Stimulated activated CD4-positive, alpha-beta T cell treated with anti-CD3 and anti-CD28 coated beads, Interleukin-15, amount 100 ng/mL, for 1 hour (primary cell): ENCODE measurements at places on chromosomes 7 and 10.
A peak's percentile ranks its signal among the peaks of the same experiment; 100 is the strongest.

GRCh38 chr7:2813350-2814185, 30.5 kb downstream of the GNA12 start:
- no peak for DNase-seq

GRCh38 chr10:73494877-73495225, 973 bp downstream of the PPP3CB start:
- no peak for DNase-seq

DNA sequence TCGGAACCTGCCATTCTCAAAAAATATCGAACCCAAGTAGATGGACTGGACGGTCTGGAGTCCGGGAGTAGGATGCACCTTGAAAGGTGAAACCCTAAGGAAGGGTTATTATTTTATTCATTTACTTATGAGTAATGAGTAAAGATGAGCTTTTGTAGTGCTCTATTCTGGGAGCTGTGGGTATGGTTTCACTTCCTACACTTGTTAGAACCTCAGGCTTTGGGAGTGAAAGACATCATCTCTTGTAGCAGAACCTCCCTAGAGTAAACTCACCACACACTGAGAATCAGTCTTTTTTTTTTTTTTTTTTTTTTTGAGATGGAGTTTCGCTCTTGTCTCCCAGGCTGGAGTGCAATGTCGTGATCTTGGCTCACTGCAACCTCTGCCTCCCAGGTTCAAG, 389.4 kb upstream of the AUTS2 start:
- no peak for DNase-seq

DNA sequence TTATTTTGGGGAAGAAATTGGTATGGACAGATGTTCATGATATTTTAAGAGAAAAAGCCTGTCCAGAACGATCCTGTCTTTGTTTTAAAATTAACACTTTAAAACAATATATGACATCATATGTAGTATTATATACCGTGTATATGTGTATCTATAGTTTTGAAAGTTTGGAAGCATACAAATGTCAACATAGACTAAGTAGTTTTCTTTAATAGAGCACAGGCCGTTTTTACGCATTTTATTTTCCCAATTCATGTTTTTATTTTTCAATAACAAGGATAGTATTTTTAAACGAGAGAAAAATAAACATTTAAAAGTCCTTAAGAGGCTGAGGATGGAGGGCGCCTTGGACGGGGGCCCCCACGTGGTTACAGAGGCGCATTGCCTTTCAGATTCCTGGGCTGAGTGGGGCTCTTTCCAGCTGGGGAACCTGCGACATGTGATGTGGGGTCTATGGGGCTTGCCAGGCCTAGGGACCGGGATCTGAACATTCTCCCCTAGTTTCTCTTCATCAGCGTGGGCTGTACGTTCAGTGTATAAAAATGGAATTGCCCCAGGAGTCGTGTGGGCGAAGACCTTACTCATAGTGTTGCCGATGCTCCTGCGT, 127.8 kb upstream of the ZNF746 start:
- peak; percentile 9 for DNase-seq

- no peak for DNase-seq
Measured at GRCh38 chr7:152956006-152956405, 196.5 kb downstream of the ACTR3B start.

DNA sequence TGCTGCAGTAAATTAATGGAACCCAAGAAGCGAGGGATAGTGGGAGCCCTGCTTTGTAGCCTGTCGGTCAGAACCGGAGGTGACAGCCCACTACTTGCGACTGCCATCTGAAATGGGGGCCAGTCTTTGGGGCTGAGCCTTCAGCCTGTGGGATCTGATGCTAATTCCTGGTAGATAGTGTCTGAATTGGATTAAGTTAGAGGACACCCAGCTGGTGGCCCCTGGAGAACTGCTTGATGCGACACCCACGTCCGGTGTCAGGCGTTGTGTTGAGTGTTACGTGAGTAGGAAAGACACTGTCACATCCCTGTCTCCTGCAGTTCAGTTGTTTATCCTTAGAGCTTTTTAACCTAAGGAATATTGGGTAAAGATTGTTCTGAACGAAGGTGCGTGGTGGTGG, 5.0 kb downstream of the EIF3B start:
- no peak for DNase-seq

- DNase-seq = no peak
Measured at GRCh38 chr10:36457751-36458150, 667.6 kb upstream of the ANKRD30A start.

- DNase-seq = no peak
Measured at GRCh38 chr7:28132959-28133870, 47.4 kb downstream of the JAZF1 start.

DNA sequence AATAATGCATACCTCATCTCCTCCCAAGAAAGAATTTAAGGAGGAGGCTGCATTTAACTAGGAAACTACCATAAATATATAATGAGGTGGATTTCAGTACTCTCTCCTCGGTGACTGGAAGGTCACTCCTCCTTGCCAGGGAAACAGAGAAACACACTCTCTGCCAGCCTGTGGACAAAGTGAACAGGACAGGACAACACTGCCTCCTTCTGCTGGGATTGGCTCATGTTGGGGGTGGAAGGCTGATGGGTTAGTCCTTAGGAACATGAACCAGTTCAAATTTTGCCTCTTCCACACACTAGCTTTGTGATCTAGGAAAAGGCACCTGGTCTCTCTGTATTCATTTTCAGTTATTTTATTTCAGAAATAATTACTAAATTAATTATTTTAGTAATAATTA, 50.6 kb upstream of the STEAP4 start:
- no peak for DNase-seq

- no peak for DNase-seq
Measured at GRCh38 chr7:13047061-13047460, 359.6 kb downstream of the ARL4A start.

DNA sequence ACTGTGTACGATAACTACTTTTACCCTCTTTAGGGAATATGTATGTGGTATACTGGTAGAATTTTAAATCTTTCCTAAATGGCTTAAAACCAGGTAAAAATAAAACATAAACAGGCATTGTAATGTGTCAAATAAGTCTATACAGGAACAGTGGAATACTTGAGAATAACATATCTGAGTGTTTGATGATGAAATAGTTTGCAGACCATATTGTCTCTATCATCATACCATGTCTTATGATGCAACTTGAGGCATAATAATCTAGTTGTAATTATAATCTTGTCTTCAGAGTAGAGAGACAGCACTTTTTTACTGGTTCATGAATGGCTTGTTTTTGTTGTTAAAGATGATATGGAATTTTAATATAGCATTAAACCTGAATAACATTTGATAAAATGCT, 293.5 kb downstream of the CDK14 start:
- DNase-seq = no peak

DNA sequence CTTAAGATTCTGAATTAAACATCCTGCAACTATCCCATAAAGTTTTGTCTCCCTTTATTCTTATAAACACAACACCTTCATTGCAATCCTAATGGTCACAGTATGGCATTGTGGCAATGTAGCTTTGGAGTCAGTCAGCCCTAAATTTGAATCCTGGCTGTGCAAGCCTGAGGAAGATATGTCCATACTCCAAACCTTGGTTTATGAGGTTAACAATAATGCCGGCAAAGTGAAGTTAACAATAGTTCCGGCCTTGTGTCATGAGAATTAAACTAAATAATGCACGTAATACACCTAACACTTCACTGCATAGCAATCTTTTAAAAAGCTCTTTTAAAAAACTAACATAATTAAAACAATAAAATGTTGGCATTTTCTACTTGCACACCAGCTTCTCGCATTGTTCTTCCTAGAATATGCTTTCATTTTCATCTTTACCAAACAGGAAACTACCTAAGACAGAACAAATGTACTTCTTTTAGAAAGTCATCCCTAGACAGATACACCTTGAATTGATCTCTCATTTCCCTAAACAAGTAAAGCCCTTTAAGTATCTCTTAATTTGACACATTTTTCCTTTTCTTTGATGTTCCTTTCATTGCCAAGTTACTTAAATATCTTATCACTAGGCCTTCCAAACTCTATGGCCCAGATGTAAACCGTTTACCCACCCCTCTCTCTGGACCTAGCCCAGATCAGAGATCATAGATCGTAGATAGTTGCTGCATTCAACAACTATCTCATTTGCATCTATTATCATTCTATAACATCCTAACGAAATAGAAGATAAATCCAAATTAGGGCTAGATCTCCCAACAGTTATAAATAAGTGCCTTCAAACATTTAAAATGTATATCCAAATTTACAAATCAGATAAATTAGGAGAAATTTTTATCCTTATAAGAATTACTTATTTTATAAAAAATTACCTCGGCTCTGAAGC, 66.7 kb downstream of the CREB3L2 start:
- DNase-seq = no peak

DNA sequence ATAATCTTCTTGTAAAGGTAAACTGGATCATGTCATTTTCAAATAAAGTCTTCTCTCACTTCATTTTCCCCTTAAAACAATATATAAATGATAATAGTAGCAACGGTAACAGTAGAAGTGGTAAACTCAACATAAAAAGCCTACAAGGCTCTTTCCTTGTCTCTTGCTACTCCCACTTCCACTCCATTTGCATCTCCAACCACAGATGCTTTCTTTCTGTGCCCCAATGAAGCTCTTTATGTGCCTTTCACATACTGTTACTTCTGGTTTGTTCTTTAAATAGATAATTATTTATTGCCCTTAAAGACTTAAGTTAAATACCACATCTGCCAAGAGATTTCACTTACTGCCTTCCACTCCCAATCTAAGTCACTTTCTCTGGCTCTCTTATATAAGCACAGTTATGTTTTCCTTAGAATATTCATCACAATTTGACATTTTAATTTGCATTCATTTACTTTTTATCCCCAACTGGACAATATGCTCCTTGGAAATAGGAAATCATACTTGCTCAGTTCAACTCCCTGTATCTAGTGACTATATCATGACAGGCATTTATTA, 149.9 kb downstream of the CRPPA start:
- DNase-seq = no peak

DNA sequence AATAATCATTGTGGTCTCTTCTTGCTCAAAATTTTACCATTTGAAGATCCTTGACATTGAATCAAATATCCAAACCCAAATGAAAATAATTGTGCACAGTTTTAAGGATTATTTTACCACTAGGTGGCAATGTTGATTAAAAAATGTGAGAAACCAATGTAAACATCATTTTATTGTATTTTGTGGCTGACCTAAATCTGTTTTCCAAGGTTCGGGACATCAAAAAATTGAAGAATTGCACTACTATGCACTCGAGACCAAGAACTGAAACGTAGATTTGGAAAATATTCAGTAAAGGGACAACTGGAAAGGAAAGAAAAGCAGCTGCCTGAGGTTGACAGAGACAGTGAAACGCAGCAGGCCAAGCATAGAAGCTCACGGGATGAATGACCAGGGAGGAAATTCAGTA, 259.3 kb downstream of the SNX13 start:
- no peak for DNase-seq

DNA sequence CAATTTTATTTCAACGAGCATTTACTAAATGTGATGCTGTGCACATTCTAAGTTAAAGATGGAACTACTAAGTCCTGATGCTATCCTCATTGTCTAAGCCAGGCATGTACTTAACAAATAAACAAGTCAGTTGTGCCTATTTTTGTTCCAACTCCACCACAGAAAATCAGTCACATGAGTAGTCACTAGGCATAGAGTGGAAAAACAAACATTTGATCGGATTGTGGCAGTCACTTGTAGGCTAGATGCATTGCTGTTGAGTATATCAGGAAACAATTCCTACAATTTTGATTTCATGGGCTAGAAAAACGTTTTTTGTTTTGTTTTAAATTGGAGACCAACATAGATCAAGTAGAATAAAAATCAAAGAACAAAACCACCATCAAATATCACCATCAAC, 177.6 kb upstream of the SLC25A13 start:
- no peak for DNase-seq

- DNase-seq = no peak
Measured at GRCh38 chr7:38220452-38220851, 42.4 kb downstream of the STARD3NL start.

GRCh38 chr10:1308962-1309616, 252.9 kb downstream of the WDR37 start:
- no peak for DNase-seq

- no peak for DNase-seq
Measured at GRCh38 chr10:132516771-132517725, 20.5 kb upstream of the INPP5A start.

- DNase-seq = no peak
Measured at GRCh38 chr7:144439717-144440205, 36.3 kb upstream of the NOBOX start.

DNA sequence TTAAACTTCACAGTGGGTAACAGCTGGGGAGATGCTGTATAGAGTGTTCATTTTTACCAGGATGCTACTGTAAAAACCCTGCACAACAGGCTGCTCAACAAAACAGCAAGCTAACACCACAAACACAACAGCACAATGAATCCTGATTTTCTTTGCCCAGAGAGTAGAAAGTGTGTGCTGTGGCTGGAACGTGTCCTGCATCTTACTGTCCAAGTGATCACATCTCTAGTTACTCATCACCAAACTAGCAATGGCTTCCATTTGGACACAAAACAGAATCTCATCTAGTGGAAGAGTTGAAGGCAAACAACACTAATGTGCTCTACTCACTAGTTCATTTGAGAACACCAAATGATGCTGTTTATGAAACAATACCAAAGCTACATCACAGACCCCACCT, 121.2 kb downstream of the SLC25A13 start:
- DNase-seq = no peak
